ENCODE measurements at places on chromosomes 11 and 22.
A peak's percentile ranks its signal among the peaks of the same experiment; 100 is the strongest.

GRCh38 chr11:94934362-94934761 lies 39.0 kb downstream of the CWC15 start:
- DNase-seq: no peak

DNA sequence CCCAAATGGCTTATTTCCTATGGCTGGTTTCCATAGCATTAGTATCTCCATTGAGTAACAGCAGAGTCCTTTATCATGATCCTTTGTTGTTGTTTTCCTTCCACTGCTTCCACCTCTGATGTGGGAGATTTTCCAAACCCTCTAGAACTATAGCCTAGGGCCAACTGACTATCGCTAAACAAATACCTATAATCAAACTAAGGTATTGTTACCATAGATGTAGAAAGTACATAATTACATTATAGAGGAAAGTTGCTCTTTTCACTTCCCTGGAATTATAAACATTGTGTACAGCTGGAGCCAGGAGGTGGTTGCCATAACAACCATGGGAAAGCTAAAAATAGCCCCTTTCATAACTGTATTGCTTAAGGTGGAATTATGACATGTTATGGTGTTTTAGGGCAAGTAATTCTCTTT lies 47.0 kb upstream of the ALKBH3 start:
- DNase-seq: no peak

- no peak for DNase-seq
Measured at GRCh38 chr22:37805810-37806277, 1.9 kb upstream of the GCAT start.

DNA sequence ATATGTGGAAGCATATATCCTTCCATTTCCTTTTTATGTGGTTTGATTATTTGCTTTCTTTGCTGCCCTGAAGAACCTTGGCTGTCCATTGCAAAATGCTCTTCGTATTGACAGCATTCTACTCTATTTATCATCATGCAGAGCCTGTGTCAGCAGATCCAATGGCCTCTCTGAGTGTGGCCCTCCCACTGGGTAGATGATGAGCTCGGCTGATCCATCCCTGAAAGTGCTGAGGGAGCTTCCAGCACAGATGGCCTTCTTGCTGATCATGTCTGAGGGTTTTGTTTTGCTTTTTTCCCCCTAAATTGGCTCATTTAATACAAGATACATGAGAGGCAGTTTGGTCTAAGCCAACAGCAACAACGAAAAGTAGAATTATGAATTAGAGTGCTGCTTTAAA lies 181.0 kb downstream of the GRIA4 start:
- DNase-seq: no peak

- peak; percentile 76 for DNase-seq
Measured at GRCh38 chr11:124669193-124669592, 4.3 kb downstream of the SIAE start.

Measured in Peyer's patch (tissue), 4 donors.